ENCODE measurements at places on chromosomes 5 and 9.

- no peak for DNase-seq
These were observed 1991.3 kb upstream of the C9orf72 start for GRCh38 chr9:29564564-29564963.

GRCh38 chr5:156396063-156396829, 69.3 kb downstream of the SGCD start:
- DNase-seq = no peak

GRCh38 chr9:136193127-136193890, 11.6 kb downstream of the LHX3 start:
- no peak for DNase-seq

- no peak for DNase-seq
These were observed 23.2 kb downstream of the ELOVL7 start for GRCh38 chr5:60820593-60821487.

GRCh38 chr5:43401827-43402226, 10.4 kb downstream of the CCL28 start:
- no peak for DNase-seq

DNA sequence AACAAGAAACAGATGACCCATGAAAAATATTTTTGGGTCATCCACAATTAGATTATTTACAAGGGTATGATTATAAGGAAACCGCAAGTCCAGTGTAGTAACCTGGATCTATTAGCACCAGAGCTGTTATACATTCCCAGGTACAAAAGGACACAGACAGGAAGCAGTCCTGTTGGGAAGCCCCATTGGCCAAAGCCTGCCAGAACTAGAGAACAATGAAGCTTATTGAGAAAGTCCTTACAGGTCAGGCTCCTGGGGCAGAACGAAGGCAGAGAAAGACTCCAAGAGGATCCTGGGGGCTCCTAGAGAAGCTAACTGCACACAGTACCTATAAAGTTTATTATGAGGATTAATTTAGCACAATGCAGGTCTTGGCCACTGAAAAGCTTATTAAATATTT, 169.9 kb downstream of the PARP8 start:
- no peak for DNase-seq

- no peak for DNase-seq
These were observed 1089.5 kb upstream of the DMAC1 start for GRCh38 chr9:8889100-8889499.

GRCh38 chr9:90107040-90107725, 502.4 kb downstream of the GADD45G start:
- no peak for DNase-seq

DNA sequence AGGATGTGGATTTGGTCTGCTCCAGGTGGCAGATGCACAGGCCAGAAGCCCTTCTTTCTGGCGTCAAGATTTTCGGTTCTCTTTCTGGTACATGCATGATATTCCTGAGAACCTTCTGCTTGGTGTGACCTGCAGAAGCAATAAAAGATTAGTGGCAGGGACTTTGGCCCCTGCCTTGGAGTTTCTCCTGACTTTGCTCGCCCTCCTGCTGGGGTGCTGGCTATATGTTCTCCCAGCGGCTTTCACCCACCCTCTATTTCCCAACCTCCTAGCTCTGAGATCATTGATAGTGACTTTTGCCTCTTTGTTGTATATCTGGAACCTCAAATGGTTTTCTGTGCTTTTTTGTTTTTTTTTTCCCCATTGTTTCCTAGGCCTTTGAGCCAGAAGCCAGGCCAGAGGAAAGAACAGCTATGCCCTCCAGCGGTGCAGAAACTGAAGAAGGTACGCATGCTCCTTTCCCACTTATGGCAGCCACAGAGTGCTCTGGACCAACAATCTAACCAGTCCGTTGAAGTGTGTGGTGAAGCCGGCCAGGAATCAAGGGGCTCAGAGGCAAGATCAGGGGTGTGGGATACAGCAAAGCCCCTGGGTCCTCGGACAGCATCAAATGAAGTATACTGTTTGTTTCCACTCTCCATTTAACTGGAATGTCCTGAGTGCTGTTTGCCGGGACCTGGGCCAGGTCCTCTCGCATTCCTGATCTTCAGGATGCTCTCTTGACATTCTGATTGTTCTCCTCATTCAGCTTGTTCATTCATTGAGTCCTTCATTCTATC, 154.5 kb downstream of the ARHGEF28 start:
- DNase-seq = no peak

DNA sequence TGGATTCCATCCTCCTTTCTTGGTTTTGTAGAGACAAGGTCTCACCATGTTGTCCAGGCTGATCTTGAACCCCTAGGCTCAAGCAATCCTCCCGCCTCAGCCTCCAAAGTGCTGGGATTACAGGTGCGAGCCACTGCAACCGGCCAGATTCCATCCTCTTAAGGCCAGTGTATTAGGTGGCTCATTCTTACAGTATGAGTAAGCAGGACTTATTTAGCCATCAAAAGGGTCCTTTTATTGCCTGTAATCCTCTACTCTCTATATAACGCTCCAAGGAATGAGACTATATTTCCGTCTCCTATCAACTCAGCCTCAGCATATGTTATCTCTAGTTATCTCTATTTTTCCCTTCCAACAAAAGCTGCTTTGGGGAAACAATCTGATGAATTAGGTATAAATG, 3.0 kb upstream of the ERBIN start:
- no peak for DNase-seq

DNA sequence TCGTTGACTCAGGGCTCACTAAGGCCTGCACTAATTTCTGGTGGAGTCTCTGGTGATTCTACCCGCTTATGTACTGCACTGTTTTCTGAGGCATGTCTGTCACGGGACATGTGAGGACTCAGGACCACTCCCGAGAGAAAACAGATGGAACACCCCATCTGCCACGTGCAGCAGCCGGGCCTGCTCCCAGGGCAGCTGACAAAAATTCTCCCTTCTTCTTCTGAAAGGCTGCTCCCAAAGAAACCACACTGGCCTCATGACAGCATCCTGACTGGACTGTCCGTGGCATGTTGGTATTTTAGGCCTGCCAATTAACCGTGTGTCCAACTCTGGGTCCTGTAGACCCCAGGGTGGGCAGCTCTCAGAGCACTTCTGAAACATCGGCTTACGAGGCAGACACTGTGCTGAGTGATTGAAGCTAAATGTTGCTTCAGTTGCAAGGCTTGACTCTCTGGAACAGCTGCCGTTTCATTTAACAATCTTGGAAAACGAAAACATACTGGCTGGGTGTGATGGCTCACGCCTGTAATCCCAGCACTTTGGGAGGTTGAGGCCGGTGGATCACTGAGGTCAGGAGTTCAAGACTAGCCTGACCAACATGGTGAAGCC, 39.0 kb downstream of the FAM240B start:
- no peak for DNase-seq

DNA sequence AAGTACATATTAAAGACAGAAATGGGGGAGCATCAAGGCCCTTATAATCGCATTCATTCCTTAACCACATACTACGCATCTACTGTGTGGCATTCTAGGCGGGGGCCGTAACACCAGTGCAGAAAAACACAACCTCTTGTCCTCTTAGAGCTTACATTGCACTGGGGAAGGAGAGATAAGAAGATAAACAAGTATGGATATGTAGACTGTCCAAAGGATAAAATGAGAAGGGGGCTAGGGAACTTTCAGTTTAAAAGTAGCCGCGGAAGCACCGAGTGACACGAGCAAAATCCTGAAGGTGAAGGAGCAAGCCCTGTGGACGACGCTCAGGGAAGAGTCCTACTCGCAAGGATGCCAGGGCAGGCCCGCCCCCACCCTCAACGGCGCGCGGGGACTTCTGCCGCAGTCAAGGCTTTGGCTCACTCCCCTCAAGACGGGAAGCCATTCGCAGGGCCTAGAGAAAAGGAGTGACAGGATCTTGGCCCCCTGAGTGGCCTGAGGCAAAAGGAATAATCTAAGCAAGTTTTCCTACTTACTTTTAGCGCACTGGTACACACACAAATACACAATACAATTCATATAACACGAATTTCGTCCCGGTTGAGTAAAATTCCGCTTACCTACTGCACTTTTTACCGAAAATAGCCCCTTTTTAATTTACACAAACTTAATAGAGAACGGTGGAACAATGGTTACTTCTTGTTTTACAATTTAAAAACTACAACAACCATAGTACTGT, 1.3 kb upstream of the NIPBL start:
- DNase-seq = no peak

DNA sequence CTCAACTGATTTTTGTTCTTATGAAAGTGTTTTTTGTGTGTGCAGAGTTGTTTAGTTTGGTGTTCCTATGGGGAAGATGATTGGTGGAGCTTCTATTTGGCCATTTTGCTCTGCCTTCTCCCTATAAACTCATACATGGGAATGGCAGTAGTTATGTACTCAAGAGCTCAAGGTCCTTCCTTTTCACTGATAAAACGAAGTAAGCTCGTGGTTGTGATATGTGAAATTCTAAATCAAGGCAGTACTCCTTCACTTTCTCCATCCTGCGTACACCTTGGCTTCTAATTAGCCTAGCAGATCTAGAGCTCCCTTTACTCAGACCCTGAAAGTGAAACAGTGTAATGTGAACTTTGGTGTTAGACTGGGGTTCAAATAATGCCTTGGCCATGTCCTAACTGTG, 159.3 kb upstream of the TNC start:
- DNase-seq = no peak

GRCh38 chr9:91362051-91362611, 413 bp upstream of the AUH start:
- no peak for DNase-seq

DNA sequence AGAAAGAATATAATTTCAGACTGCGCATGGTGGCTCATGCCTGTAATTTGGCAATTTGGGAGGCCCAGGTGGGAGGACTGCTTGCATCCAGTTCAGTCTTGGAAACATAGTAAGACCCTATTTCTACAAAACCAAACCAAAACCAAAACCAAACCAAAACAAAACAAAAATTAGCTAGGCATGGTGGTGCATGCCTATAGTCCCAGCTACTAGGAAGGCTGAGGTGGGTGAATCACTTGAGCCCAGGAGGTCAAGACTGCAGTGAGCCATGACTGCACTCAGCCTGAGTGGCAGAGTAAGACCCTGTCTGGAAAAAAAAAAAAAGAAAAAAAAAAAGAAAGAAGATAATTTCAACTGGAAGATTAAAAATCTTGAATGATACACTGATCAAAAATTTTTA, 137.0 kb upstream of the ACOT12 start:
- no peak for DNase-seq

- DNase-seq = no peak
These were observed 41.5 kb downstream of the SH3PXD2B start for GRCh38 chr5:172412724-172413286.

GRCh38 chr5:147398860-147399259, 111.0 kb downstream of the DPYSL3 start:
- no peak for DNase-seq

DNA sequence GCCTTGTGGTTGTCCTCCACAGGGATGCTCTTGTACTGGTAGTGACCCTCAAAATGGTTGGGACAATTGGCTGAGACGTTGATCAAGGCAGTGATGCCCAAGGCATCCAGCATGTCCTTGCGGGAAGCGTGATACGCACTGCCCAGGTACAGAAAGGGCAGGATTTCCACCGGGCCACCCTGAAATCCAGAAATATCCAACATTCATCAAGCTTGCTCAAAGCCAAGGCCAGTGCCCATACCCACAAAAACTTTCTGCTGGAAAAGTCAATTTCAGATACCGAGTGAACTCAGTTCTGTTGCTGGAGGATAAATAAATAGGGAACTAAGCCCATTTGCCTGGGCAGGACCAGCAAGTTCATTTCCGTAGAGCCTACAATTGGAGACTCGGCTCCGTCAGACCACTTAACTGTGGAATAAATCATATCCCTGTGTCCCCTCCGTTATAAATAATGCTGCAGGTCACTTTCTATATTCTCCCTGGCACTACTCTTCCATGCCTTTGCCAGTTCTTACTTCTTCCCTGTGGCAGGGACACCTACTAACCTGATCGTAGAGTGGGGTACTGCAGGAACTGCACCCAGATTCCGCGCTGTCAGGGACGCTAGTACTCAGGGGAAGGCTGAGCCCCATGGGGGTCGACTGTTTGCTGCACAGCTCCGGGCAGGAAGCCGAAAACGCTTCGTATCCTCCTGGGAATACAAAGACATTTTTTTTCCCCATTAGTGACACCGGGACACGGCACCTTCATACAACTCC, 1.2 kb downstream of the DUSP1 start:
- no peak for DNase-seq

DNA sequence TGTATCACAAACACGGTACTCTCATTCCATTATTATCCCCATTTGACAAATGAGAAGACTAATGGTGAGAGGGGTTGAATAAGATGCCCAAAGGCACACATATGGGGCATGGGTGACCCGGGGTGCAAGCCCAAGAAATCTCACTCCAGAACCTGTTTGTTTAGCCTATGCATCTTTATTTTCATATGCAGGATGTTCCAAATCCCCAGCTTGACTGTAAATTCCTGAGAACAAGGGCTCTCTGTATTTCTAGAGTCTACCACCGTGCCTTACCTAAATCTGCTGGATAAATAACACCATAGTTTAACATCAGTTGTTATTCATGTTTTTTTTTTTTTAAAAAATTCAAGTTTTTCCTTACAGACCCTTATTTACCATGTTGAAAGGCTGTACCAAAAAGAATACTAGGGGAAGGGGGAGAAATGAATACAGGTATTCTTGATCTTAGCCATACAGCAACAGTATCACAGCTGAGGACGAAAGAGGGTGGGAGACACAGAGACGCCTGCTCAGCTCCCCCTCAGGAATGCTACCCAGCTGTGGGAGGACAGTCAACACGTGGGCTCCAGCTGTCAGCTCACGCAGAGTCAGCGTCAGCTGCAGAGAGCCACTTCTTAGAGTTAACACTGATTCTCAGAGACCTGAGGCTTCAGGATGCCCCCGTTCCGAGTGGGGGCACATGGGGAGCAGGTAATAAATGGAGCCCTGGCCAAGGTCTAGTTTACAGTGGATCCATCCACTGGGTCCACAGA, 86.6 kb downstream of the MED27 start:
- DNase-seq = no peak

DNA sequence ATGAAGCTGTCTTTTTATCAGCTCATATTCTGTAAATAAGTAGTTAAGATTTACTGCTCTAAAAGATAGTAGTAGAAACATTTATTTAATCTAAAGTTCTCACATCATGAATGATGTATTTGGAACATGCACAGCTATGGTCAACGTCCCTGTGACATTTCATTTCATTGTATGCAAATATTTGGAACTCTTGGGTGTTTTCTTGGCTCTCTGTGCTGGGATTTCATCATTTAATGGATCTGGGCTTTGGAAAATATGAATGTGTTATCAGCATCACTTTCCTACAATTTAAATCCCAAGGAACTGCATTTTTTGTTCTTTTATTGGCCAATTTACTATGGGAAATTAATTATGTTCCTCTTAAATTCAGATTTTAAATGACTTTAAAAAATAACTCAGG, 462.9 kb downstream of the SEMA5A start:
- no peak for DNase-seq

GRCh38 chr5:163877865-163878264, 372.4 kb downstream of the MAT2B start:
- DNase-seq = no peak

GRCh38 chr5:79886925-79887655, 104.0 kb downstream of the MTX3 start:
- DNase-seq = no peak

GRCh38 chr9:85061969-85062368, 392.4 kb downstream of the NTRK2 start:
- no peak for DNase-seq

All from stimulated activated CD8-positive, alpha-beta memory T cell treated with anti-CD3 and anti-CD28 coated beads, Interleukin-7, amount 100 ng/mL, for 1 hour (primary cell).